ENCODE measurements at places on chromosomes 12 and 14.
A peak's percentile ranks its signal among the peaks of the same experiment; 100 is the strongest.

DNA sequence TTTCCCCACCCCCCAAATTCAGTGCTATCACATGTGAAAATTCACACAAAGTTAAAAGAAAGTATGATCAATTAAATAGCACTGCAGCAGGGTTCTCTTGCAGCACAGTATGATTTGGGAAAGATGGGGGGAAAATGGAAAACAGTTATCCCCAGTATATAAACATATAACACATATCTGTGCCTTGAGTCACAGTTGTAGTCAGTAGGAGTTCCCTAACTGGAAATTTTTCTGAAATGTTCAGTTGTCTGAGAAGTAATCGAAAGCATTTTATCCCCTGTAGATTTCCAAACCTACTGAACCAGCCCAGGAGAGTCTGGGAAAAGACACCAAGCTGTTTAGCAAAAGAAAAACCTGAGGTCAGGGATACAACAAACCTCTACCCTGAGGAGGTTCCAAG, 47.0 kb downstream of the C12orf50 start:
- DNase-seq, result peak; percentile 37

DNA sequence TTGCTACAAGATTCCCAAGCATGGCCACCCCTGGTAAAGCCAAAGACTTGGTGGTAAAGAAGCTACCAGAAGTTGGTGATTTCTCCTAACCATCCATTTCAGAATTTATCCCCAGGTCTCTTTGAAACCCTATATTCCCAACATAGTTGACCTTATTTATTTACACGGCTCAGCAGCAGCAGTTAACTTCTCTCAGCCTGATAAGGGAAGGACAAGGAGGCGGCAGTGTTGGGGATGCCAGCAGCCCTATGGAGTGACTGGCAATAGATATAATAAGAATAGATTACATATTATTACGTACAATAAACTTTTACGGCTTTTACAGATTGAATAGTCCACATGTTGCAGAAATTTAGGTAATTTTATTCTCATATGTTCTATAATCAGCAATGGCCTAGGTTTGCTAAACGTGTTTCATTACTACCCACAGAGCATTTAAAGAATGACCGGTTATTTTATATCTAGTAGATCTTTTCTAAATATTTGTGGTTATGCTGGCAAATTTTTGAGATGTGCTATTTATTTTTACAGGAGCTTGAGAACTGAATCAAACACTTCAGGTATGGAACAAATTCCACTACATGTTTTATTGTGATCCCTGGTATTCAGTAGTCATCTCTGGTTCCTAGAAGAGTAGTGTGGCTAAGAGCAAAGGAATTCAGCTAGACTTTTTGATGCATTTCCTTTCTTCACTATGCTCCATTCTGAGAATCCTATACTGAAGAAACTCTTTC, 19.8 kb upstream of the PALS1 start:
- peak; percentile 68 for DNase-seq

GRCh38 chr14:53715193-53715721, 241.4 kb downstream of the BMP4 start:
- peak; percentile 59 for DNase-seq

GRCh38 chr14:37620856-37621255, 25.4 kb downstream of the TTC6 start:
- DNase-seq, result no peak

DNA sequence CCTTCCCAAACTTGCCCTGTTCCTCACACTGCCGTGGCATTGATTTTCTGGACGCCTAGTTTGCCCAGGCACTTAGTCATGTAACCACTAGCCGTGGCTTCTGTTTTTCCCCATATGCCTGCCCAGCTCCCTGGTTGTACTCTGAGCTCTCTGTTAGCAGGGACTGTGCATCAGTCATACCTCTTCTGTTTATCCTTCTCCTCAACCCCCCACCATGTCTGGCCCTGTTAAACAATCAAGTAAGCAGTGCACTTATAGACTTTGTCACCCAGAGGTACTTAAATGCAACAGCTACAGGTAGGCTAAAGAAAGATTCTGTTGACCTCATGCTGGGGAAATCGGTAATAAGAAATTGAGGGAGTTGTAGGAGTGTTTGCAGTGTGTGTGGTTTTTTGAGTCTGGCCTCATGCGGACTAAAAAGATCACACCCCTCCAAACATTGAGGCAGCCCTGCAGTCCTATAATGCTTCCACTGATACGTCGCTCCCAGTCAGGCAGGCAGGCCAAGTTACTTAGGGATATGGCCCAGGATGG, 17.0 kb downstream of the UBE3B start:
- DNase-seq, result no peak

GRCh38 chr14:75088566-75089373, 19.3 kb downstream of the ZC2HC1C start:
- peak; percentile 76 for DNase-seq

DNA sequence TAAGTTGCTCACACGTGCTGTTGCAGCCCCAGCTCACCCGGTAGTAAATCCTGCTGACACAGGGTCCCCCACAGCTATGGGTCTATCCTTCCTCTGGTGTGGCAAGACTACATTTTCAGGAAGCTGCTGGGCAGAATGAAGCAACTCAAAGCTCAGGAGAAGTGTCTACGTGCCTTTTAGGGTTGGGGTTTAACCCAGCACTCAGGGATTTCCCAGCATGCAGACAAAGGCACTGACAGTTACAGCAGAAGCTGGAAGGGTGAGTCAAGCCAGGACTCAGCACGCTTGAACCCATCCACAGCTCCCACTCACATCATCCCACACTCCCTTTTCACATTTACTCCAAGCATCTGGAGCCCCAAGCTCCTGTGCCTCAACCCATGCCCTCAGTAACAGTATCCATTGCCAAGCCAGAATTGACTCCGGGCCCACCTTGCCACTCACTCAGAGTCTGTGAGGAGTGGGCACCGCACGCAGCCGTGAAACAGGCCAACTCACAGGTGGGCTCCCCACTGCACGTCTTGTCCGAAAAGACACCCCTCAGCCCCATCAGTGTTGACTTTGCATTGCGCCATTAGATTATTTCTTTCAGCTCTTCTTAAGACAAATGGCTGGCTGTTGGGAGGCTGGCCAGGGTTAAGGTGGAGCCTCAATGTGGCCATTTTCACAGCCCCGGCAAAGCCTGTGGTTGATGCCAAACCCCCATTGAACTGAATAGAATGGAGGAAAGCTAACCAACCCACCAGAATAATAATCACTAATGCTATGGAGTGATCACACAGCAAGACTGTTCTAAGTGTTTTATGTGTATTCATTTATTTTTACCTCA, 59.6 kb downstream of the ZFP36L1 start:
- no peak for DNase-seq

- no peak for DNase-seq
Measured at GRCh38 chr12:15956413-15957185, 45.5 kb downstream of the DERA start.

GRCh38 chr14:83421711-83422110, 1888.1 kb upstream of the SEL1L start:
- DNase-seq, result no peak

GRCh38 chr12:93273834-93274564, 103.7 kb upstream of the NUDT4 start:
- no peak for DNase-seq

GRCh38 chr12:45298721-45299692, 83.1 kb downstream of the ANO6 start:
- peak; percentile 85 for DNase-seq

DNA sequence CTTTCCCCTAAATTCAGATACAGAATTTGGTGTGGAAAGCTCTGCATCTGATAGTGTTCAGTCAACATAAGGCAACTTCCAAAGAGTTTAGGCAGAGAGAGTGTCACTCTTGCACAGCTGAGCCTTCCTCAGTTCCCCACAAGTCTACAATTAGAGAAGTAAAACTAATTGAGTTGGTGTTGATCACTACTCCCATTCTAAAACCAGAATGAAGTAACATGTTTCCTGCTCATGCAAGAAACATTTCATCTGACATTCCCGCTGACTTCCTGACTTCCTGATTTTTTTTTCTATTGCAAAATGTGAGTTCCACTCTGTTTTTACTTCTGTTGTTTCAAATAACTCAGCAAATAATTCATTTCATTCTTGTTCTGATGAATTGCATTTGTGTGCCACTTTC, 271.0 kb downstream of the ALG10B start:
- no peak for DNase-seq

DNA sequence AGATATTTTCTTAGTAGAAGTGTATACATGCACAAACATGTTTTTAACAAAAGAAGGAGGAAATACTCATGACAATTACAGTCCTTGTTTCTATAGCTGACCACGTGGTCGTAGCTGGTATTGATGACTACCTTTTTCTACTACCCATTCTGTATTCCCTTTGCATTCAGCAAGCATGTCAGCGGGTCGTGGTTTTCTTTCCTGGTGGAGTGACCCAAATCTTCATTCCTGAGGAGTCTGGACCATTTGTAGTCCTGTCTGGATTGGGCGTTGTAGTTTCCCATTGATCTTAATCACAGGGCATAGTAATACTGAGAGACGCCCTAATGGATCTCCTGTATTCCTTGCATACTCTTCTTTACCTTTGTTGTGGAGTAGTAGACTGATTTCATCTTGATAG, 472.1 kb upstream of the RGS6 start:
- DNase-seq, result no peak

- no peak for DNase-seq
Measured at GRCh38 chr12:62044450-62045135, 215.6 kb upstream of the USP15 start.

- DNase-seq, result peak; percentile 97
Measured at GRCh38 chr14:88983755-88984154, 159.3 kb downstream of the TTC8 start.

- DNase-seq, result no peak
Measured at GRCh38 chr14:79668951-79669350, 542.4 kb downstream of the DIO2 start.

- no peak for DNase-seq
Measured at GRCh38 chr14:99267381-99267780, 4.6 kb downstream of the BCL11B start.

GRCh38 chr14:75542588-75543091, 20.4 kb downstream of the BATF start:
- DNase-seq, result peak; percentile 38

DNA sequence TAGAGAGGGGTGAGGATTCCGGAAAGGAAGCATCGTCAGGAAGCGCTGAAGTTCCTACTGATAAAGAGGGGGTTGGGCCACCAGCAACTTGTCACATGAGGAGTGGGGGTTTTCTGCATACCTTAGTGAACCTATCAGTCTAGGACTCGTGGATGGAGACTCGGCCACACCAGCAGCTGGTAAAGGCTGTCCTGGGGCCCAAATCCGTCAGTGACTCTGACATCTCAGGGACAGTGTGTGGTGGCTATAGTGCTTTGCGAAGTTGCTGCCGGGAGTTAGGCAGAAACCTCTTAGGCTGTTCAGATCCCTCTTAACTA, 16.4 kb downstream of the RNASE2 start:
- no peak for DNase-seq

DNA sequence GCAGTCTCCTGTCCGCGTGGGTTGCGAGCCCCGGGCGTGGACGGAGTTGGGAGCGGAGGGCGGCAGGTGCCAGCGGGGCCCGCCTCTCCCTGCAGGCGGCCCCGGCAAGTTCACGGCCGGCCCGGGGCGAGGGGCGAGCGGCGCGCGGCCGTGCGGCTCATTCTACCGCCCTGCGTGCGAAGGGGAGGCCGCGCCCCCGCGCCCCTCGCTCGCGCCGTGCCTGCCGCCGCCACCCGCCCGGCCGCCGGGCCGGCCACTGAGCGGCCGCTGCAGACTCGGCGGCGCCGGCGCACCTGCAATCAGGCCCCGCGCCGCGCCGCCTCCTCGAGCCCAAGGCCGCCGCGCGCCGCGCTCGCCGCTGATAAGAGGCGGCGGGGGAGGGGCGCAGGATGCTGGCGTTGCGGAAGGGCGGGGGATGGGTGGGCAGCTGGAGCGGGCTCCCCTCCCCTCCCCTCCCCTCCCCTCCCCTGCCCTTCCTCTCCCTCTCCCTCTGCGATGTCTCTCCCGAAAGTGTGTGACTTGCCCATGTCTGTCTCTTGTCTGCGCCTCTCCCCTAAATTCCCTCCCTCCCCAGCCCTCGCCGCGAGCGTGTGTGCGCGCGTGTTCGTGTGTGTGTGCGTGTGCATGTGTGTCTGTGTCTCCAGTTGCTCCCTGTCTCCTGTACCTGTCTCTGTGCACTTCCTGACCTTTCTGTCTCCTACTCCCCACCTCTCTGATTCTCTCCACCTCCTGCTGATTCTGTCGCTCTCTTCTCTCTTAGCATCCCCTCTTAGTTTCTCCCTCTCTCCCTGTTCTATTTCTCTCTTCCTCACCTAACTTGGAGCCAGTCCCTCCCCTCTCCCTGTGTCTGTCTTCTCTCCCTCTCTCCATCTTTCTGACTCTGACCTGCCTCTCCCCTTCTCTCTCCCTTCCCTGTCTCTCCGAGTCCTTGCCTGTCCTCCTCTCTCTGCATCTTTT, 768.1 kb upstream of the TBX3 start:
- peak; percentile 65 for DNase-seq

DNA sequence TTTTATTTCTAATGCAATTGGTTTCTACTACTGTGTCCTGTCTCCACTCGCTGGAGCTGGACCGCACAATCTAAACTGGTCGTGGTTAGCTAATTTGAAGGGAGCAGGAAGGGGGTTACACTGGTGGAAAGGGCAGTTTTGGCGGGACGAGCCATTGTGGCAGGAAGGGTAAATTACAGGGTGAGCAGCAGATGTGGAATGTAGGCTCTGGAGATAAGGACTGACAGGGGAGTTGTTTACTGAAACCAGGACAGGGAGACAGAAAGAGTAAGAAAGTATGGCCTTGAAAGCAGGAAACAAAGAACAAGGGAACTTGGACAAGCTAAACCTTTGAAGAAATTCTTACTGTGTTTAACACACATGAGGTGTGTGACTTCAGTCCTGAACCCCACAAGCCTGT, 147.8 kb downstream of the ATXN7L3B start:
- no peak for DNase-seq

- DNase-seq, result no peak
Measured at GRCh38 chr12:74896186-74896585, 313.5 kb downstream of the KCNC2 start.

GRCh38 chr14:61379639-61380184, 58.3 kb downstream of the PRKCH start:
- DNase-seq, result no peak

DNA sequence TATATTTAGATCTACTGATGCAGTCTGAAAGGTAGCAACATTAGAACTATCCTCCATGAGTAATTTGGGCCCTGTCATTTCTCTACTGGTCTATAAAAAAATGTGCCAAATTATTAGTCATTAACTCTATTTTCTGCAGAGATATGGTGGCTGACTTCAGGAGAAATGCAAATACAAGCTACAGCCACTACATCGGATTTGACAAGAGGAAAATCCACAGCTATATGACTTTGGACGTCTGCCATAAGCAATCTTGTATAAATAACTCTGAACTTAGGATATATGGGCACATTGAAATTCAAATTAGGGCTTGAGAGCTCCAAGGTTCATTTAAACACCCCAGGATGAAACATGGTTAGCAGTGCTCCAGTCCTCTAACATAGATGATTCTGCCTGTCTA, 983.0 kb upstream of the LRFN5 start:
- no peak for DNase-seq

DNA sequence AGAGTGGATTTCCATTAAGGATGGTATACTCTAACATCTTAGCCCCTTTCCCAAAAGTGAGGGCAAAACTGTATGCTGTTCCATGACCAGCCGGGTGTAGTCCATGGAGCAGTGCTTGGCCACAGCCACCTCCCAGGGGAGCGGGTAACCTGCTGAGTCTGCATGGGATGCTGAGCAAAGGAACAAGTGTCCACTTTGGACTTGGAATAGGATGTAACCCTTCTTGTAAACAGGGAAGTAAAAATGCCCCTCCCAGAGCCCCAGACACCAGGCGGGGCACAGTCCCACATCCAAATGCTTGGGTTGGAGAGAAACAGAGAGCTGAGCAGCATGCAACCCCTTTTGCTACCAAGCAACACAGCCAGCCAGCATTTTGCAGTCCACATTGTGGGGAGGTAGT, 65.6 kb downstream of the ACTN1 start:
- DNase-seq, result no peak
